ENCODE measurements at places on chromosomes 1 and 21.

DNA sequence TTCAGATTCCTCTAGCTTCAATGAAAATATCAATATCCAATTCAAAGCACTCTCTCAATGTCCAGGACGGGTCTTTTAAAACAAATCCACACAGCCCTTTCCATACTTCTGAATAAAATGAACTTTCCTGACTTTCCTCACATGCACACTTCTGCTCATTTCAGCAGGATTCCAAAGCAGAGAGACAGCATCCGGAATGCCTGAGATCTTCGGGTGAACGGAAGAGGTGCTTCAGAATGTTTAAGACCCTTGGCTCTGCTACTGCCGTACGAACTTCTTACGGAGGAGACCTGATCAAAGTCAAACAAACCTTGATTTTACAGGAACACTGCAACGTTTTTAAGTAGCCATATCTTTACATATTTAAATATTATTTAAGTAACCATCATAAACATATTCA lies 245.7 kb downstream of the PTBP2 start:
- no peak for DNase-seq

DNA sequence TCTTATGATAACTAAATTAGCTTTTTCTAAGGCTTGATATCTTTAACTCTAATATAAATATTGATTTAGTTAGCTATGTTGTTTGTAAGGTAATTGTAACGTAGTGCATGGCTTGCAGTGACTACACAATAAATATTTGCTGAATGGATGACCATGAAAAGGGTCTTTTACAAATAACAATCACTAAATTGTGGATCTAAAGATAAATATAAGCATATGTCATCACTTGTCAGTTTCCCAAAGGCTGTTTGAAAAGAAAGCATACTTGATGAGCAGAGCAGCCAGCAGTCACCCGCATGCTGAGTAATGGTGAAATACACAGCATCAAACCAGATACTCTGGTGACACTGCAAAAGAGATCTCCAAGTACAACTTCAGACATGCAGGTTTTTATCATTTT lies 92.5 kb upstream of the FMN2 start:
- DNase-seq, result peak; percentile 56

- no peak for DNase-seq
Observed at GRCh38 chr1:67228791-67229190, 62.5 kb downstream of the IL23R start.

- no peak for DNase-seq
Observed at GRCh38 chr1:94143809-94144176, 22.8 kb upstream of the ABCA4 start.

- DNase-seq, result no peak
Observed at GRCh38 chr1:243431591-243431990, 175.8 kb downstream of the SDCCAG8 start.
